Activated naive CD8-positive, alpha-beta T cell treated with anti-CD3 and anti-CD28 coated beads for 36 hours (primary cell): ENCODE measurements at places on chromosomes 7 and 10. TPM values are rescaled to one million over a fixed set of nuclear protein-coding genes. Genes with fewer than 3 reads are reported as not detected.

The AKR1D1 gene
- total RNA-seq: not detected

The EVX1 gene
- not detected for total RNA-seq

GRCh38 chr10:79239275-79239779 is 107.9 kb upstream of the PPIF start:
- no peak overlapping the region for H3K4me3 ChIP-seq
- no peak for DNase-seq
- H3K4me1 ChIP-seq: peaks cover 18% of the 10 kb centered on the region
- no peak overlapping the region for H3K27ac ChIP-seq
- no peaks in the 10 kb centered on the region for H3K27me3 ChIP-seq

The CUBN gene
- total RNA-seq: 0.76 TPM

DNA sequence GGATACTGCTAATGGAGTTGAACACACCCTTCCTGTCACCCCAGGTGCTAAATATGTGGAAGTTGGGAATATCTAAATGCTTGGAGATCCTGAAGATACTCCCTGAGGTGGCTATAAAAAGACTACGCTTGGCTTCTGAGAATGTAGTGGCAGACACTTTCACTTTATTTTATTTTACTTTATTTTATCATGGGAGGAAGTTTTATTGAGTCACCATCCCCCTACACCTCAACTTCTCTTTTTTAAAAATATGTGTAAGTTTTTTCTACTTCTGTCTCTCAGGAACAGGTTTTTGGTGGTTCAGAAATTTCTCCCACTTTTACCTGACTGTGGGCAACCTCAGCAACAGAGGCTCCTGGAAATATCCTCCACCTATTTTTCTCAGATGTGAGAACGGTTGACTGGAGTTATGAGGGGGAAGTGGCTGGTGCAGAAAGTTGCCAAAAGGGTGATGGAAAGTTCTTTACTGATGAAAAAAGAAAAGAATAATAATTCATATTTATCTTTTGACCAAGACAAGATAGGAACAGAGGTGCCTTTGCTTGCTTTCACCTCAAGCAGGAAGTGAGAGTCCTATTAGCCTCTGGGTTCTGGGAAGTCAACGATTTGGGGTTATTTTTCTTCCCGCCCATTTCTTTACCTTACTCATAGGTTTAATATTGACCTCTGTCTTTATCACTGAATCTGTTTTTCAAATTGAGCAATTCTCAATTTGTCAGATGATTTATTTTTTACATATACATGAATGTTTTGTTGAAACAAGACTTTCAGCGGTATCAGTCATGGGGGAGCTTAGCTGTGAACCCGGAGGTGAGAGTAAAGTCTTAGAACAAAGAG is 103.6 kb downstream of the AHR start:
- peaks cover 32% of the 10 kb centered on the region for H3K4me1 ChIP-seq
- H3K27ac ChIP-seq: peak overlapping the region; percentile 92
- peak overlapping the region; percentile 42 for H3K4me3 ChIP-seq
- DNase-seq: peak; percentile 21
- H3K36me3 ChIP-seq: no peaks in the 10 kb centered on the region

The FAM25G gene
- total RNA-seq: not detected

The TMEM140 gene
- total RNA-seq: 12.7 TPM

The SFTPA1 gene
- not detected for total RNA-seq
